ENCODE measurements at places on chromosomes 3 and 15.

DNA sequence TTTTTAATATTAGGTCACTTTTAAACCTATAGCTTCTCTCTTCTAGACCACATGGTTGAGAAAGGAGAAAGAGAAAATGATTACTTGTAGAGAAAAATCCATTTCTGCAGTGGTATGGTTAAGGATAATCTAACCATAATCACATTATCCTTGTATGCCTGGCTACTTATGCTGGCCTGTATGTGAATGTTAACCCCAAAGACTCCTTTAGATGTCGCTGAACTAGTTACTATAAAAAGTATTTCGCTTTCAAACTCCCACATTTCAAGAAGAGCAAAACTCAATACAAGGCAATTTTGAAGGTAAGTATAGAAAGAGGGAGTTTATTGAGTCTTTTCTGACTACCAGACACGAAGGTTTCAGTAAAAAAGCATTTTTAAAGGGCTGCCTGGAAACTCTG is 2.2 kb downstream of the KCTD6 start:
- peak overlapping the region; percentile 92 for H3K4me3 ChIP-seq
- no peaks in the 10 kb centered on the region for H3K36me3 ChIP-seq
- no peak for DNase-seq

DNA sequence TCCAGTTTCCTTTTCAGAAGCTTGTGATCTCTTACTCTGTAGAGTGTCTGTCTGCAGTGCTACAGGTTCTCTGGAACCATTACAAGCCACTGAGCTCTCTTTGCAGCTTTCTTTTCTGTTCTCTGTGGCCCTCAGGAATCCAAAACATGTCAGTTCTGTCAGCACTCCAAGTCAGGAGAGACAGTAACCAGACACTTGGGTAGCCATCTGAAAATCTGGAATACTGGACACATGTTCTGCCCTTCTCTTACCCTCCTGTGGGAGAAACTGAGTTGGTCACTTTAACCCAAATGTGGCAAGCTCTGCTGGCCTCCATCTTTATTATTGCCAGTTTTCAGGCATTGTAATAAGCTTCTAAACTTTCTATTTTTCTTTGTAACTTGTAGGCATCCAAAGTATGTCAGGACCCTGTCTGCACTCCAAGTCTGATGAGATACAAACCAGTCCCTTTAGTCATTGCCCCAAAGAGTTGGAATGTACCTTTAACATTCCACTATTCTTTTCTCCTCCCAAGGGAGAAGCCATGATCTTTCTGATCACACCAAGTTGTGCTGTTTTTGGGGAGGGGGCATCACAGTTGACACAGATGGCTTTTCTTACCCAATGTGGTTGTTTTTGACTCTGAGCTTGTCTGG is 183.7 kb downstream of the DPH6 start:
- no peak overlapping the region for H3K27ac ChIP-seq
- no peaks in the 10 kb centered on the region for H3K27me3 ChIP-seq
- no peak for DNase-seq
- no peak overlapping the region for H3K4me3 ChIP-seq
- H3K4me1 ChIP-seq = no peaks in the 10 kb centered on the region

GRCh38 chr3:167780214-167780883 is 44.8 kb downstream of the SERPINI1 start:
- no peak overlapping the region for H3K4me3 ChIP-seq
- no peaks in the 10 kb centered on the region for H3K27me3 ChIP-seq
- DNase-seq = no peak
- H3K27ac ChIP-seq = no peak overlapping the region
- peaks cover 18% of the 10 kb centered on the region for H3K4me1 ChIP-seq

DNA sequence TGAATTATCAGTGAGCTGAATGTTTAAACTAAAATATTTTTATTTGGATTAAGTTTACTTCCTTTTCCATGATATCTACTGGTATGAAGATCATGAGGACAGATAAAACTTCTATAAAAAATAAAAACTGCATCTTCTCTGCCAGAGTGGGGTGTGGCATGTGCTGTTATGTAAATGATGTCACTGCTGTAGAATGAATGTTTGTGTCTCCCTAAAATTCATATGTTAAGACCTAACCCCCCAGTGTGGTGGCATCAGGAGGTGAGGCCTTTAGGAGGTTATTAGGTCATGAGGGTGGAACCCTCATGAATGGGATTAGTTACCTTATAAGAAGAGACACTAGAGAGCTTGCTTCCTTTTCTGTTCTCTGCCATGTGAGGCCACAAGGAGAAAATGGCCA is 178.7 kb upstream of the DPH6 start:
- DNase-seq = no peak
- no peaks in the 10 kb centered on the region for H3K4me1 ChIP-seq
- no peaks in the 10 kb centered on the region for H3K27me3 ChIP-seq
- H3K4me3 ChIP-seq = no peak overlapping the region

DNA sequence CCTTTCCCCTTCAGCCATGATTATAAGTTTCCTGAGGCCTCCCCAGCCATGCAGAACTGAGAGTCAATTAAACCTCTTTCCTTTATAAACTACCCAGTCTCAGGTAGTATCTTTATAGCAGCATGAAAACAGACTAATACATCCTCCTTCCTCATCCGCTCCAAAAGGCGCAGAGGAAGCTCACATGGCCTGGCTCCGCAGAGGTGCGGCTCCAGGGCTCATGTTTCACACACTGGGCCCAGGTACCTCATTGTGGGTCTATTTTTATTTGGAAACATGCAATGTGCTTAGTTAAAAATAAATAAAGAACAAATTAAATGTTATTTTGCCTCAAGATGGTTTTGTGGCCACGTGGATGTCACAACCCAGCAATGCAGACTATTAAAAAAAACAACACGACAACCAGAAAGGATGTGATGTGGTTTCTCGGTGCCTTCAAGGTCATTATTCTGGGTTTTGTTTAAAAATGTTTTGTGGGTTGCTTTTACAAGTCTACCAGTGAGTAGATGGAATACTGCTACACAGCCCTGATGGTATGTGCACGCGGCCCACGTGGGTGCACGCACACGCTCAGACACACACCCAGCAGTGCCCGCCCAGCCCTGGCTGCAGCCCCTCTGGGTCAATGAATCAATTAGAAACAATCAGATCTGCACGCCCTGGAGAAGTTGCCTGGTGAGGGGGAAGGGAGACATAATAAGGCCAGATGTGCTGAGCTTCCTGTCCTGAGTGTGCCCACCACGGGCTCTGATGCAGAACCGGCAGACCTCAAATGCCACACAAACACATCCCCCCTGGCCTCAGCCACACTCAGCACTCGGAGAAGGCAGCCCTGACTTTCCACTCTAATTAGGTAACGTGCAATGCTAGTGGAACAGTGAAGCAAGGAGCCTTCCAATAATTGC is 140.1 kb downstream of the ADAMTS17 start:
- no peak for DNase-seq
- no peaks in the 10 kb centered on the region for H3K27me3 ChIP-seq

All from GM23338 (cell line).